ENCODE measurements at places on chromosomes 11 and 22.

GRCh38 chr11:34030382-34030781 is 21.1 kb upstream of the CAPRIN1 start:
- no peak for DNase-seq

- no peak for DNase-seq
Observed at GRCh38 chr11:9799886-9800285, 136.0 kb downstream of the SWAP70 start.

- DNase-seq = no peak
Observed at GRCh38 chr22:30890686-30891442, 77.7 kb downstream of the MORC2 start.

DNA sequence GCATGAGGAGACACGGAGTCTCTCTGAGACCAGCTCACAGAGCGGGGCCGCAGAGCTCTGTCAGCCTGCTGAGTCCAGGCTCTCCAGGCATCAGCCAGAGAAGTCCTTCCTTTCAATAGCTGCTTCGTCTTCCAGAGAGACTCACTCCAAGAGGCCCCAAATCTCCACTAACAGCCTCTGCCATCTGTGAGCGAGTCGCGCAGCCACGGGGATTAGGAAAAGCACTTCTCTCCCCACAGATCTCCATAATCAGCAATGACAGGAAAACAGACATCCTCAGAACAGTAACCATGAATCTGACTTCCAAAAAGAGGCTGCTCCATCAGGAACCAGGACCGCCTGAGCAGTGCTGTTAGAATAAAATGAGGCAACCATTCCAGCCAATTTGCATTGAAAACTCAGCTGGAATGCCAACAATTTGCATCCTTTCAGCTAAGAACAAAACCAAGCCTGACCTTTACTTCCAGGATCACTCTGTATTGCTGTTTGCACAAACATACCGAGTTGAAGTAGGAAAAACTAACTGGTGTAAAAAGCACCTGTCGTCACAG is 65.4 kb downstream of the SMCO4 start:
- DNase-seq = no peak

DNA sequence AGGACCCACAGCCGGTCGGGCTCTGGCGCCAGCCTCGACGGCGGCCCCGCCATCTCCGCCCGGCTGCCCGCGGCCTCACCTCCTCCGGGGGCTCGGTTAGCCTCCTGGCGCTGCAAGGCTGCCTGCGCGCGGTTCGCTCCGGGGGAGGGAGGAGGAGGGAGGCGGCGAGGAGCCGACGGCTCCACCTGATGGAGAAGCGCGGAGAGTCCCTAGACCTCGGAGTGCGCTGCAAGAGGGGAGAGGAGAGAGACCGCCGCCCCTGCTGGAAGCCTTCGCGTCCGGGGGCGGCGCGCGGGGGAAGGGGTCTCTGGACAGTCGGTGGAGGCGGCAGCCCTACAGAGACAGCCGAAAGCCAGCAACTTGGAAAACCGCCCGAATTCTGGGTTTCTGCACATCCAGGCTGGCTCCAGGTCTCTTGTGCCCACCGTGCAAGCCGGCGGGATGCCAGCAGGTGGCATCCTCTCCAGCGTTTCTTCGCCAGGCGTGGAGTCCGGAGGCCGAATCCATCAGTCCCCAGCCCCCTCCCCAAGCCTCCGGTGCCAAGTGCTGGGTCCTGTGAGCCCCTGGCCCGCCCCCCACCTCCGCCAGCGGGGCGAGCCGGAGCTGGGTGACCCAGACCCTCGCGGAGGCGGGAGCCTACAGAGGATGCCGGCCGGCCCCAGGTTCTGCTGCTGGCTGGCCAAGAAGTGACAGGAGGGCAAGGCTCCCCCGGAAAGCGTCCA is 2.9 kb upstream of the KIRREL3 start:
- DNase-seq = peak; percentile 43

GRCh38 chr11:82233201-82233600 is 500.5 kb downstream of the FAM181B start:
- DNase-seq = no peak

DNA sequence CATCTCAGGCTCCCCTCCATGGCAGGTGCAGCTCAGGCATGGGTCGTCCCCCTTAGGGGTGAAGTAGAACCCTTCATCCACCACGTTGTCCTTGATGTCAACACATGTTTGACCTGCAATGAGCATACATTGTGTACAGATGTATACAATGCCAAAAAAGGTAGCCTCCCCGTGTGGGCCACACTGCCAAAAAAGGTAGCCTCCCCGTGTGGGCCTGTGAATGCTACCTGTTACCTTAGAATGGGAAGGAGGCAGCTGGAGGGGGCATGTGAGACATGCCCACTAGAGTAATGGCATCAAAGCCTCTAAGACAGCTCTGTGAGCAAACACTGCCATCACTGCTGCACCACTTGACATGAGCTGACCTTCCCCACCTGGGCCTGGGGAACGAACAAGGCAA is 73.7 kb downstream of the DGCR2 start:
- DNase-seq = no peak

DNA sequence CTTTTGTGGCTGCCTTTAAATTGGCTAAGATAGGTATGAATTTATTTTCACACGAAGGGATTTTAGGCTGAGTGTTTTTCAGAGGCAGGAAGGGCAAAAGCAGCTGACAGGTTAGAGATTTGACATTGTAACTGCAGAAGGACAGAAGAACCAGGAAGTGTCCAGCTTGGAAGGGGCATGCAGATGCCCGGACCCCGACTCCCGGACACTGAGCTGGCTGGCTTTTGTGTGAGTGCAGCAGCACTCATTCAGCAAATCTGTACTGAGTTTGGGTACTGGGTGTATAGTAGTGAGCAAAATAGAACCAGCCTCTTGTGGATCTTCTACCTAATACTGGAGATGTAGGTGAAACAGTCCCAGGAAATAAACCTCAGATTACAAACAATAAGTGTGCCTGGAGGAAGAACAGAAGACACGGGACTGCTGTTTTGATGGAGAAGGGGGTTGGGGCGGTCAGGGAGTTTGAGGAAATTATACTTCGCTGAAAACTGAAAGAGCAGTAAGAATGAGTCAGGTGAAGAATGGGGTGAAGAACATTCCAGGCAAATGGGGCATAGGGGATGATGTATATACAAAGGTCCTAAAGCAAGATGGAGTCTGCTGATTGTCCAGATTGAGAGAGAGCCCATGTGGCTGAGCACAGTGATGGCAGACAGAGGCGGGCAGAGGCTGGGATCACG is 64.6 kb downstream of the PPFIBP2 start:
- no peak for DNase-seq

DNA sequence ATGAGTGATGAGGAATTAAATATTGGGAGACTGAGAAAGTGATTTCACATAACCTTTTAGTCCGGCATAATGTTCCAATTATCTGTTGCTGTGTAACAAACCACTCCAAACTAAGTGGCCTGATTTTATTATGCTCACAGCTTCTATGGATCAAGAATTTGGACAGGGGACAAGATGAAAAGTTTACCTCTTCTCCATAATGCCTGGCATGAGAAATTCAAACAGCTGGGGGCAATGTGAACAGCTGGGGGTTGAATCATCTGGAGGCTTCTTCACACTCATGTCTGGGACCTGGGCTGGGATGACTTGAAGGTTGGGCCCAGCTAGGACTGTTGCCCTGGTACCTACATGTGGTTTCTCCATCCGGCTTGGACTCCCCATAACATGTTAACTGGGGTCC is 99.4 kb upstream of the DRD2 start:
- DNase-seq = no peak

DNA sequence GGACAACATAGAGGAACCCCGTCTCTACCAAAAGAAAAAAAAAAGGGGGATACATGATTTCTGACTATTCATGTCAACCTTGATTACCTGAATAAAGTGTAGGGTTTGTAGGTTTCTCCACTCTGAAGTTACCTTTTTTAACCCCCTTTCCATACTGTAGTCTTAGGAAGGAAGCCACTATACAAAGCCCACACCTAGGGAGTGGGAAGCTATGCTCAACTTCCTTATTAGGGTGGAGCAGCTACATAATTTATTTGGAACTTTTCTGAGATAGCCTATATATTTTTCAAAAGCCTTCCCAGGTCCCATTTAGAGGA is 582 bp upstream of the ATP6V1E1 start:
- DNase-seq = no peak

- no peak for DNase-seq
Observed at GRCh38 chr11:113412675-113413074, 25.1 kb downstream of the ANKK1 start.

GRCh38 chr11:74696939-74697675 is 34.1 kb downstream of the CHRDL2 start:
- no peak for DNase-seq

DNA sequence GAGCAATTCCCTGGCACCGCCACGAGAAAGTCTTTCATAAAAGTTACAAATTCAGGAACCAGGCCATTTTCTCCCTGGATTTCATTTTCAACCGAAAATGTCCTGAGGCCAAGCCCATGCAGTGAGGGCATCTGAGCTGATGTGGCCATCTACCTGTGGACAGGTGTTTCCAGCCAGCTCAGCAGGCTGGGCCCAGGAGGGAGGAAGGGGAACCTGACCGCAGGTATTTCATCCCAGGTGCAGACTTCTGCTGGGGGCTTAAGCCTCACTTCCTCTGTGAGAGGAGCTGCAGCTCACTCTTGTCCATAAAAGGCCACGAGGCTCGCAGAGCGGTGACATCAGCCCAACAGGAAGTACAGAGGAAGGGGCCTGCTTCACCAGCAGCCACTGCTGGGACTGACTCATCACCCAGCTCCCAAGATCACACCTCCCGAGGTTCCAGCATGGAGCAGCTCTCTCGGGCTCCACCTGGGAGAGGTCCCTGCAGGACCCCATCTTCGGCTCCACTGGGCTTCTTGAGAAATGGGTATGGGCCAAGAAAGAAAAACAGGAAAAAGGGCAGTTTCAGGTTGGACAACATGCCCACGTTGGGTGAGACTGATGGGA is 56.4 kb downstream of the MYH9 start:
- DNase-seq = peak; percentile 40

- no peak for DNase-seq
Observed at GRCh38 chr11:129846508-129847335, 31.1 kb downstream of the TMEM45B start.

- no peak for DNase-seq
Observed at GRCh38 chr11:114738954-114739353, 60.6 kb downstream of the NXPE2 start.

- no peak for DNase-seq
Observed at GRCh38 chr11:673866-674265, 21.2 kb downstream of the DEAF1 start.

DNA sequence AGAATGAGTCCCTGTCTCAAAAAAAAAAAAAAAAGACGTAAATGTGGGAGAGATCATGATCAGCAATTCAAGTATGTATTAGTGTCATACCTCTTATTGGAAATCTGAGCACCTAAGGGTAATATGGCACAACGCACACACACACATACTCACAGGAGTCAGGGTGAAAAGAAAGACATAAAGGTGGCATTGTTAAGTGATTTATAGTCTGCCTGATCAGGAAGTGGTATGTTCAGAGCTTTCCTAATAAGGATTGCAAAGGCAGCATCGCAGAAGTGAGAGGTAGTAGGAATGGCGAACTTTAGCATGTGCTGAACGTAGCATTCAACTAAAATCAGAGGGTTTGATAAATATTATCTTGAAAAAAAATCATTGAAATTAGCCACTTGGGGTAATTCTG is 854.3 kb downstream of the METTL15 start:
- no peak for DNase-seq

- DNase-seq = no peak
Observed at GRCh38 chr11:115912484-115912945, 408.3 kb upstream of the CADM1 start.

GRCh38 chr11:34250732-34251588 is 106.8 kb downstream of the ABTB2 start:
- peak; percentile 20 for DNase-seq

DNA sequence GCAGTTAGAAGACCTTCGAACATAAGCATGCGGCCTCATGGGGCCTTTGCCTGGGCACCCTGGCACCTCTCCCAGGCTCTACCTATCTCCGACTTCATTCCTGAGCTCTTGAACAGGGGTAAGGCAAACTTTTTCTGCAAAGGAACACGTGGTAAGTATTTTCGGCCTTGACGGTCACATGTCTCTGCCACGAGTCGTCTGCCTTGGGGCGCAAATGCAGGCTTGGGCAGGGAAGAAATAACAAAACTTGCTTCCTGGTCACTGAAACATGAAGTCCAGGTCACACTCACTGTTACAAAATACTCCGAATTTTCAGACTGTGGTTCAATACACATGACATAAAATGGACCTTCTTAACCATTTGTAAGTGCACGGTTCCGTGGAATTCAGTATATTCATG is 3.4 kb upstream of the ASCL2 start:
- no peak for DNase-seq

GRCh38 chr22:19713650-19714311 is 522 bp upstream of the SEPTIN5 start:
- DNase-seq = no peak

- no peak for DNase-seq
Observed at GRCh38 chr11:120547316-120547715, 35.8 kb downstream of the GRIK4 start.

DNA sequence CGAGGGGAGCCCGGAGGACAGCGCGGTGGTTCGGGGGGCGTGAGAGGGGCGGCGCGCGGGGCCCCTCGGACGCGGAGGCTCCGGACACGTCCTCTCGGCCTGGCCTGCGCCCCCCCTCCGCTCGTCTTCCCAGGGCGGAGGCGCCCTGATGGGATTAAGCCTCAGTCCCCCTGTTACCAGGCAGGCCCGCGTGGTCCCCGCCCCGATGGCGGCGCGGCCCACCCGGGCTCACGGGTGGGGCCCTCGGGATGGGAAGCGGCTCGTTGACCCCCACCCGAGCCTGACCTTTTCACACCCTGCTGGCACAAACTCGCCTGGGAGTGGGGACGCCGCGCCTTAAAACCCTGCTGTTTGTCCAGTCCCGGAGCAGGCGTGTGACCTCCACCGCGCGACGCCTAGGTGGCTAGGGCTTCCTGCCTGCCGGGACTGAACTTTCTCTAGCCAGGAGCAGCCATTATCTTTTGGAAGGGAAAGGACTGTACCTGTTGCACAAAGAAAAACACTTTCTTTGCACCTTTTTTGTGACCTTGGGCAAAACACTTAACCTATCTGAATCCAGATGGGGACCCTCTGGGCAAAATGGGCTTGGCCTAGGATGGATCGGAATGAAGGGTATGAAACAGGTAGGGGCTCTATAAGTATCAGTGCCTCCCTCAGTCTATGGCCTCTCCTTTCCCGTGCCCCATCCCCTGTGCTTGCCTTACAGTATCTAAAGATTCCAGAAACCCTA is 1.0 kb downstream of the KIAA1671 start:
- DNase-seq = no peak

- no peak for DNase-seq
Observed at GRCh38 chr11:111823131-111823530, 48.2 kb downstream of the ALG9 start.

DNA sequence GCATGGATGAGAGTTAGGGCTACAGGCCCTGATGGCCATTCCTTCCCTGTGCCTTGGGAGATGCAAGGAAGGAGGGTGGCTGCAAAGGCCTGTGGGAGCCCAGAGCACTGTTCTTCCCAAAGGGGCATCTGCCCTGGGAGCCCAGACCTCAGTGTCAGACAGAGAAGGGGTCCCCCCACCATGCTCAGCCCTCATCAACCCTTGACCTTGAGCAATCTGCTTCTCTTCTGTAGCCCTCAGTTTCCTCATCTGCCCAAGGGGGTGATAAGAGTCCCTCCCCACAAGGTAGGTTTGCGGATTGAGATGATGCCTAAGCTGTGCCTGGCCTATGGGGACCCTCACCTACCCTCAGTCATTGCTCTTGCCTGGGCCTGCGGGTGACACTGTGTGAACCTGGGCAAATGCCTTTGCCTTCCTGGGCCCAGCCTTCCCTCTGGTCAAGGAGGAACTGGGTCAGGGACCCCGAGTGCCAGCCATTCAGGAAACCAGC is 47.5 kb downstream of the IGLL5 start:
- DNase-seq = no peak

- no peak for DNase-seq
Observed at GRCh38 chr11:45079943-45080719, 66.3 kb upstream of the PRDM11 start.

GRCh38 chr22:39374191-39374590 is 24.4 kb downstream of the SYNGR1 start:
- DNase-seq = no peak

All from occipital lobe (tissue), 3 donors.